Activated naive CD8-positive, alpha-beta T cell treated with anti-CD3 and anti-CD28 coated beads, Interleukin-2, amount 50 U/mL, for 16 hours (primary cell): ENCODE measurements at places on chromosomes 6 and 20.

DNA sequence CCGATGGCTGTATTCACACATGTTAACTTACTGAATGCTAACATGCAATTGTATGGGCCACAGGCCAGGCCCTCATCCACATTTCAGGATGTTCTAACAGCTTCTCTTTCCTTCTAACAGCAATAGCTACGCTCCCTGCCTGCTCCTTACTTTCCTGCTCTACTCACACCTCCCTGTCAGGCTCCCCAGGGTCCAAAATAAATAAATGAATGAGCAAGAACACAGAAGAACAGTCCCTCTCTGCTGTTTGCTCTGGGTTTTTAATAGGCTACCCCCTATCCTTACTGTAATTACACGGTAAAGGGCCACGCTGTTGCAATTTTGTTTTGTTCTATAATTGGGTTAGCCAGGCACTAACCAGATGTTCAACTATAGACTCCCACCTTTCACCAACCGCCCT lies 135.6 kb downstream of the GMDS start:
- no peak for DNase-seq

DNA sequence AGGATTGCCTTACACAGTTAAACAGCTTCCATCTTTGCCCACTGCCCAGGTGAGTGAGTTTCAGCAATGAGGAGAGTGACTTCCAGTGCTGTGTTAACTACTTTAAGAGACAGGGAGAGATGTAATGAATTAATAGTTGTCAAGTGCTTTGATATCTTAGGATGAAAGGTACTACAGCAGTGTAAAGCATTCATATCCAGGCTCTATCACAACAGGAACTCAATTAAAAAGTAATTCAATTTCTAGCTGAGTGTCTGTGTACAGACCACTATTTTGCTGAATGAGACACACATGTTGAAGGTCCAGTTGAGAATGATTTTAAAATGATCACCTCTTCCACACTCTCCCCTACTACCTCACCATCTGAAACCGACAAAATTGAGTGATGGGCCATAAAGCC lies 70.7 kb upstream of the BEND3 start:
- no peak for DNase-seq

GRCh38 chr20:31723069-31723318 lies 326 bp upstream of the BCL2L1 start:
- DNase-seq, result no peak

- no peak for DNase-seq
These were observed 132.9 kb upstream of the DST start for GRCh38 chr6:56775498-56776166.

DNA sequence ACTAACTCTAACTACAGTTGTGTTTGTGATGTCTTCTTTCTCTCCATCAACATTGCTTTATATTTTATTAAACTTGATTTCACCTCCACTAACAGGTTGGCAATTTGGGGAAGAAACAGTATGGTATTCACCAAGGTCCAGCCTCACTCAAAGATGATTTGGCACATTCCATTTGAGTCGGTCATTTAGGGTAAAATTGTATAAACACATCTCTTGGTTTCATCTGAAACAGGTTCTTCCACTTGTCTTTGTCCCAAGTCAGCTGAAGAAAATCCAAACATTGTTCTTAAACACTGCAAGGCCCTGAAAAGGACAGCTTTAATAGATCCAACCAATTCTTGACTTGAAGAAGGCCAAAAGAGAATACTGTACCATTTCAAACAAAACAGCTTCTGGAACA lies 104.9 kb upstream of the NT5E start:
- DNase-seq, result no peak

DNA sequence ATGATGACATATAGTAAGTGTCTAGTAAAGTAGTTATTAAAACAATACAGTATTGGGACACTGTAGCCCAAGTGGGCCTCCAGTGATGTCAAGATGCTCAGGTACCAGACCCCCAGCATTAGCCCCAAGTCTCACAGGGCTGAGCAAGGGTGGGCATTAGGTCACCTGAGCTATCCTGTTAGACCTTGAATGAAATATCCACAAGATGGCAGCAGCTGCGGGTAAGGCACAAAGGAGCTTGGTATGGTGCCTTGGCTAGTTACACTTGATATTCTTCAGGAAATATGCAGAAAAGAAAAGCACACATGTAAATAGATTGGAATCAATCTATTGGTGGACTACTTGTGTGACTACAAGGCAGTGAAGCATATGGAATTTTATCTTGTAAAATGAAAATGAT lies 701.8 kb upstream of the ADGRB3 start:
- no peak for DNase-seq

DNA sequence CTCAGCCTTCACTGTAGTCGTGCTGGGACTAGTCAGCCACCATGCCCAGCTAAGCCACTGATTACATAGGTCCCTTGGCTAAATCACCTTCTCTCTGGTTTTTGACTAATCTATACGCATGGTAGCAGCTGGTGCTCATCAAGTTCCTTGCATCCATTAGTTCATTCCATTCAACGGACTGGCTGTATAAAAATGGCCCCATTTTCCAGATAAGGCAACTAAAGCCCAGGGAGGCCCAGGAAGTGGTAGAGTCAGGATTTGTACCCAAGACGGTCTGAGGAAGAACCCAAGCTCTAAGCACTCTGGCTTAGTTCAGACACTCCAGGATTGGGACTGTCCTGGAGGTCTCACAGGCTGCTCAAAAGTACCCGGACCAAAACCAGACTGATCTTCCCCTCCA lies 4.9 kb downstream of the E2F1 start:
- no peak for DNase-seq

GRCh38 chr6:128558924-128559323 lies 38.5 kb upstream of the PTPRK start:
- no peak for DNase-seq
